ENCODE measurements at places on chromosomes 13 and 19. TPM values are rescaled to one million over a fixed set of nuclear protein-coding genes. Genes with fewer than 3 reads are reported as not detected.
A peak's percentile ranks its signal among the peaks of the same experiment; 100 is the strongest.

Gene GPR4
- 3.1 TPM for total RNA-seq

Gene ZNF799
- total RNA-seq: 5.9 TPM

Gene CACNA1A
- not detected for total RNA-seq

GRCh38 chr13:73096638-73097037 lies 37.8 kb downstream of the KLF5 start:
- peak overlapping the region; percentile 51 for H3K27ac ChIP-seq
- no peaks in the 10 kb centered on the region for H3K36me3 ChIP-seq
- H3K4me1 ChIP-seq: peaks cover 15% of the 10 kb centered on the region
- no peak overlapping the region for H3K4me3 ChIP-seq

GRCh38 chr13:98489446-98490194 lies 87.3 kb downstream of the STK24 start:
- DNase-seq: no peak
- H3K4me3 ChIP-seq: no peak overlapping the region
- H3K27me3 ChIP-seq: no peaks in the 10 kb centered on the region
- no peak overlapping the region for H3K27ac ChIP-seq
- peaks cover 19% of the 10 kb centered on the region for H3K4me1 ChIP-seq
- no peaks in the 10 kb centered on the region for H3K36me3 ChIP-seq

GRCh38 chr19:10870955-10871603 lies at the start of gene CARM1:
Gene CARM1, plus strand, starts transcription at chr19:10871553. Its CDS starts 150 bp downstream, at chr19:10871703.
- H3K27me3 ChIP-seq: no peaks in the 10 kb centered on the region
- H3K4me1 ChIP-seq: peaks cover 4% of the 10 kb centered on the region
- peak within 1 kb of the TSS; percentile 84 for H3K4me3 ChIP-seq
- no peaks in the 10 kb centered on the region for H3K36me3 ChIP-seq

DNA sequence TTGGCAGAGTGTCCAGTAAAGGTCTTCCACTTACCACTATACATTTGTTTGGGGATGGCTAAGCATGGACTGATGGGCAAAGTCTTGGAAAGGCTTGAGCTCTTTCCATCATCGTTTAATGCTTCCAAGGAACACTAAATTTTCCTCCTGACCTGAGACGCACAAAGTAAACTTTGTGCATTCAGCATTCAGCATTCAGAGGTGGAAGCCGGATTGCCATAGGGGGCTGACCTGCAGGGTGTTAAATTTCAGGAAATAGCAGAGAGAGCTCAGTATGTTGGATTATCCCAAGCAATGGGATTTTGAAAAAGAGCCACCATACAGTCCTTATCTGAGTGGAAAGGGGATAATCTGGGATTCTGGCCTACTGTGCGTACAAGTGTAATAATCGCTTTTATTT lies 14.0 kb downstream of the ZNF552 start:
- H3K36me3 ChIP-seq: peaks cover 9% of the 10 kb centered on the region
- H3K27me3 ChIP-seq: no peaks in the 10 kb centered on the region
- no peak overlapping the region for H3K4me3 ChIP-seq
- H3K27ac ChIP-seq: no peak overlapping the region
- H3K4me1 ChIP-seq: peaks cover 38% of the 10 kb centered on the region
- DNase-seq: no peak
